ENCODE measurements at places on chromosomes 1 and 21.

- DNase-seq, result no peak
These were observed at the start of gene LENEP for GRCh38 chr1:154993572-154994268. Gene LENEP, plus strand, starts transcription at chr1:154993586. Its CDS starts 22 bp downstream, at chr1:154993608.

GRCh38 chr1:107413546-107413945 lies 272.7 kb downstream of the NTNG1 start:
- no peak for DNase-seq

DNA sequence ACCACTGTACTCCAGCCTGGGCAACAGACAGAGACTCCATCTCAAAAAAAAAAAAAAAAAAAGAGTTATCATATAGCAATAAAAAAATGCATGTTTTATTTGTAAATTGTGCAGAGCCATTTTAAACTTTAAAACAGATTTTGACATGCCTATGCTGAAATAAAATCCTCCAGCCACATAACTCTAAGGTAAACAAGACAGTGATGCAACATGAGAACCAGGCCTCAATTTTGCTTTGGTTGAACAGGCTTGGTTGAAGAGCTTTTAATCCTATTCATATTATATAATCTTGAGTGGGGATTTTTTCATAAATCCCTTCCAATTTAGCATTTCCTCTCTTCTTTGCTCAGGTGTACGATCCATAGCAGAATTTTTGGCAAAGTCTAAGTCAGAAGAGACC lies 26.1 kb downstream of the ARMH1 start:
- DNase-seq, result no peak

GRCh38 chr1:2311184-2312032 lies 79.9 kb downstream of the MORN1 start:
- no peak for DNase-seq

GRCh38 chr1:7549277-7550161 lies 221.6 kb upstream of the VAMP3 start:
- no peak for DNase-seq

DNA sequence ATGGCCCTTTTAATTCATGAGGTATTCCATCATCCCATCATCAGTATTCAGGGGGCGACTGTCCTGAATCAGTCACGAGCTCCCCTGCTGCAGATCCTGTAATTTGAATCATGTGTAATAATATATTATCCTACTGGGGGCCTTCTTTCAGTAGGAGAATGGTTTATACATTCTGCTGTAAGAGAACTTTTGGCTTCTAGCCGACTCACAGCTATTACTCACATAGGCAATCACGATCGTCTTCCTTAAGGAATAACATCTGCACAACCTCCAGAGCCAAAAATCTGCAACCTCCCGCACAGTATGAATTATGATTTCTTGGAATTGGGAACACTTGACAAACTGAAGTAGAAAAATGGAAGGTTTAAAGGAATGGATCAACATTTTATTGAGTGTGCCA lies 343.0 kb downstream of the USP25 start:
- no peak for DNase-seq

DNA sequence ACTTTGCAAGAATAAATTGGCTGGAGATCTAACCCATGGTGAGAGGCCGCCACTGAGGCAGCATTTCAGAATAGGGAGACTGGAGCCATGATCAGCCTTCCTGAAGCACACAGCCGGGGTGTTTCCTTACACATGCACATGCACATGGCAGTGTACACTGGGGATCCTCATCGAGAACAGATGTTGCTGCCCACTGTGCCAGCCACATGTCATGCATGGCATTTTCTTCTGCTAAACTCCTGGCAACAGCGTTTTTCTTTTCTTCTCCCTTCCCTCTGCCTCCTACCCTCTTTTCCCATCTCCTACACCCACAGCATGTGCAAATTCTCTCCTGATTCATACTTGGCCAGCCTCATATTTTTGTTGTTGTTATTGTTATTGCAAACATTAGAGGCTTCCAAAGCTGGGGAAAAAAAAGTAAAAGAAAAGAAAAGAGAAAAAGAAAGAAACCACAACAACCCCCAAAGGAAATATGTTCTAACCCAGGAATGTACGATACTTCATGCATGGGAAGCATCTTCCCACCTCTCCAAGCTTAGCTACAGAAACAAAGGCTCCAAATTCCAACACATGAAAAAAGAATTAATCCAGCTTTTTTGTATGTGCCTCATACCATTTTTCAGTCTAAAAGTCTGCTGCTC lies 344.0 kb downstream of the ASTN1 start:
- DNase-seq, result no peak

GRCh38 chr1:240031009-240031408 lies 60.7 kb upstream of the FMN2 start:
- DNase-seq, result no peak

Measured in sciatic nerve (tissue), 2 donors.